RPMI7951 (cell line): ENCODE measurements at places on chromosomes 1 and 21. TPM values are rescaled to one million over a fixed set of nuclear protein-coding genes. Genes with fewer than 3 reads are reported as not detected.
A peak's percentile ranks its signal among the peaks of the same experiment; 100 is the strongest.

DNA sequence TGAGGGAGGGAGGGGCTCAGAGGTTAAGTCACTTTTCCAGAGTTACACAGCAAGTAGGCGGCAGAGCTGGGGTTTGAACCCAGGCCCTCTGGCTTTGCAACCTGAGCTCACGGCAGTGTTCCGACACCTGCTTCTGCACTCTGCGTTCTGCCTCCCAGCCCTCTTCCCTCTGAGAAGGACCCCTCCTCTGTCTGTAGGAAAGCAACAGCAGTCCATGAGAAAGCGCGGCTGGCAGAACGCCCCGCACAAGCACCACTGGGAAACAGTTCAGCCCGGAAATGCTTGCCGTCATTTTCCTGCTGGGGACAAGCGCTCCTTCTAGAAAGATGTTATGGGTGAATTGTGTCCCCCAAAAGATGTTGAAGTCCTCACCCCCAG, 241.1 kb downstream of the NPHP4 start:
- no peak for DNase-seq

GRCh38 chr1:175783126-175783722, 39.8 kb upstream of the TNR start:
- DNase-seq: no peak

The E2F2 gene
- total RNA-seq: 4.2 and 4.7 TPM in 2 replicates

The ELAPOR1 gene
- 0.29 and 0.36 TPM in 2 replicates for total RNA-seq

The SERPINC1 gene
- total RNA-seq: 0.39 and 1.1 TPM in 2 replicates

The BCAN gene
- 0.12 TPM in 1 of 2 replicates, not detected in the other for total RNA-seq

The C1orf94 gene
- 0.36 and 0.68 TPM in 2 replicates for total RNA-seq

The OLFML2B gene
- 15.0 and 20.3 TPM in 2 replicates for total RNA-seq

The PRDM2 gene
- total RNA-seq: 7.1 and 9.5 TPM in 2 replicates

GRCh38 chr1:32759521-32759981, 57.0 kb upstream of the SYNC start:
- DNase-seq: no peak

DNA sequence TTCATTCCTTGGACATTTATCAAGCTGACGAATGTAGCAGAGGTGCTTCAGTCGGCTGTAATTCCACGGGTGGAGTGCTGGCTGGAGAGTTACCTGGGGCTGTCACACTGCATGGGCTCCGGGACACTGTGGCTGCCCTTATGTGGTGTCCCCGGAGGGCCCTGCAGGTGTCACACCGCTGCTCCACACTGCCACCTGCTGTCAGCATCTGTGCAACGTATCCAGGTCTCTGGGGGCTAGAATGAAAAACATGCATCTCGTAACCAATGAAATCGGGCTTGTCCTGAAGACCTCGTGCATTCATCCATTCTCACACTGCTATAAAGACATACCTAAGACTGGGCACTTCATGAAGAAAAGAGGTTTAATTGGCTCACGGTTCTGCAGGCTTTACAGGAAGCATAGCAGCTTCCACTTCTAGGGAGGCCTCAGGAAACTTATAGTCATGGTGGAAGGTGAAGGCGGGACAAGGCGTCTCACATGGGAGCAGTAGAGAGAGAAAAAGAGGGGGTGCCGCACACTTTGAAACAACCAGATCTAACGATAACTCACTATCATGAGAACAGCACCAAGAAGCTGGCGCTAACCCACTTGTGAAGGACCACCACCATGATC, 46.7 kb upstream of the PCBP3 start:
- peak; percentile 36 for DNase-seq

DNA sequence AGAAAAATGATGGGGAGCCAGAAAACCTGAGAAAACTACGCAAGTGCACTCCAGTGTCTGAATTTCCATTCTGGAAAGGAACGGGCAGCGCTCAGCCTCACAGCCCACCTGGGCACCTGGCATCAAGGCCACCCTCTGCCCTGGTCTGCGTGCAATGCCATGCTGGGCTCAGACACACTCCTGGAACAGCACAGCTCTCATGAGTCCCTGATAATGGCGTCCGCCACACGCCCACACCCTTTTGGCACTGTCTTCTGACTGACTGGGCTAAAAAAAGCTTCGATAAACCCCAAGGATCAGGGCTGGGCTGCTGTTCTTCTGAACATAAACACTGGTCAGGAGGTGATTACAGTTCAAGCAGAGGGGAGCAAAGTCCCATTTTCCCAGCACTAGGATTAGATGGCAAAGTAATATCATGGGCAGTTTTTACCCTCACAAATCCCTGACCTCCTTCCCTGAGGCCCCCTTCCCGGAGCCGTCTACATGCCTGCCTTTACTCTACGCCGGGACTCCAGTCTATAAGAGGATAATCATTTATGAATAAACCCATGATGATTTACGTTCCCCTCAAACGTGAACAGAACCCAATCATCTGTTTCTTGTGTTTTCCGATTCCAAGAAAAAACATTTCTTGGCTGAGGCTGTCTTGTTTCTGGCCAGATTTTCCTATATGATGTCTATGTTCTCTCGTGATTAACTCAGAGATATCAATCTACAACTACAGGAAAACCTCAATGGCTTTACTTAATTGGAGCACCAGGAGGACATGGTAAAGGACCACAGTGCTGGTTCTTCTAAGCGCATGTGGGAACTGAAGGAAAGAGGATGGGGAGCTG, 22.6 kb downstream of the RCAN1 start:
- no peak for DNase-seq

- DNase-seq: no peak
Measured at GRCh38 chr1:172375211-172375631, 45.3 kb upstream of the C1orf105 start.

The GREM2 gene
- total RNA-seq: not detected in 2 replicates

DNA sequence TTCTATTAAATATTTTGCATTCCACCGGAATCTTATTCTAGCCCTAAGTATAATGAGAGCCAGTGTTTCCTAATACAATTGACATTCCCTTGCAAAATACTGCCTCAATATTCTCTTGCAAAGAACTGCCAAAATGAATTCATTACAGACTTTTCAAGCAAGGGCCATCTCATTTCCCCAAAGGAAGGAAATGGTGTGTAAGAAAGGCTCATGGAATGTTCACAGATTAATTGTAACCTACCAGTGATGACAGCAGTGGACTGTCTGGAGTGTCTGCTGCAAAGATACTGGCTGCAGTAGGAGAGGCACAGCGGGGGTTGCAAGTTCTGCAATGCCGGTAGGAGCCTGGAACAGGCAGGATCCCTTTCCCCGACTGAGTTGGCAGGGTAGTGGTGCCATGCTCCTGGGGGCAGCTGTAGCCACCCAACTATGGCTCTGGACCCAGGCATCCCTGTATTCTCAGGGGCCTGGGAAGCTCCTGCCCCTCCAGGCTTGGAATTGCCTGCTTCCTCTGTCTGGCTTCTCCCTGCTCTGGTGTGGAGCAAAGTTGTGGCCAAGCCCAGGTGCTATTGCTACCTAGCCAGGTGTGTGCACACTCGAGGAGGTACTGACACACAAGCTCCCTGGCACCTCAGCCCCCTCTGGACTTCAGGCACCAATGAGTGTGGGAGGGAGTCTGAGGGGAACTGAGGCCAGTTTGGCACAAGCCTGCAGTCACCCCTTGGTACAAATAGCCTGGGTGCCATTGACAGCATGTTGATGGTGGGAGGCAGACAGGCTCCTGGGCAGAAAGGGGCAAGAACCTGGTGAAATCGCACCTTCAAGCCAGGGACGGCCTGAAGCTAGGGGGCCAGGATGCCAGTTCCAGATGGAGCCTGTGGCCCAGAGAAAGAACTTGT, 1371.0 kb downstream of the KCNT2 start:
- no peak for DNase-seq

DNA sequence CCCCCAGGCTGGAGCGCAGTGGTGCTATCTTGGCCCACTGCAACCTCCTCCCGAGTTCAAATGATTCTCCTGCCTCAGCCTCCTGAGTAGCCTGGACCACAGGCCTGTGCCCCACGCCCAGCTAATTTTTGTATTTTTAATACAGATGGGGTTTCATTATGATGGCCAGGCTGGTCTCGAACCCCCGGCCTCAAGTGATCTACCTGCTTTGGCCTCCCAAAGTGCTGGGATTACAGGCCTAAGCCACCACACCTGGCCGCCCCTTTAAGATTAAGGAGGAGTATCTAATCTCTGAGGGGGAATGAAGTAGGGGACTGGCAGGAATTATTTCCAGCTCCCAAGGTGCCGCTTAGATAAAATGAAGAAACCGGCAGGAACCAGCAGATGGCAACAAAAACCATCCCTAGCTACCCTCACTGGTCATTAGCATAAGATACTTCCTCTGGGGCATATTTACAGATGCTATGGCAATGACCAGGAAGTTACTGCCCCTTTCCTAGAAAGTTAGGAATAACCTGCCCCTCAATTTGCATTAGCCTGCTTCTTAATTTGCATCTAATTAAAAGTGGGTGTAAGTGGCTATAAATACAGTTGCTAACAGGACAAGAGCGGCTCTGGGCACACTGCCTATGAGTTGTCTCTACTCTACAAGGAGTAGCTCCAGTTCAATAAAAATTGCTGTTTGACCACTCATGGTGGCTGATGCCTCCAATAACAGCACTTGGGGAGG, 7.1 kb upstream of the NSUN4 start:
- peak; percentile 60 for DNase-seq

The RGS1 gene
- total RNA-seq: 53.3 and 62.4 TPM in 2 replicates

DNA sequence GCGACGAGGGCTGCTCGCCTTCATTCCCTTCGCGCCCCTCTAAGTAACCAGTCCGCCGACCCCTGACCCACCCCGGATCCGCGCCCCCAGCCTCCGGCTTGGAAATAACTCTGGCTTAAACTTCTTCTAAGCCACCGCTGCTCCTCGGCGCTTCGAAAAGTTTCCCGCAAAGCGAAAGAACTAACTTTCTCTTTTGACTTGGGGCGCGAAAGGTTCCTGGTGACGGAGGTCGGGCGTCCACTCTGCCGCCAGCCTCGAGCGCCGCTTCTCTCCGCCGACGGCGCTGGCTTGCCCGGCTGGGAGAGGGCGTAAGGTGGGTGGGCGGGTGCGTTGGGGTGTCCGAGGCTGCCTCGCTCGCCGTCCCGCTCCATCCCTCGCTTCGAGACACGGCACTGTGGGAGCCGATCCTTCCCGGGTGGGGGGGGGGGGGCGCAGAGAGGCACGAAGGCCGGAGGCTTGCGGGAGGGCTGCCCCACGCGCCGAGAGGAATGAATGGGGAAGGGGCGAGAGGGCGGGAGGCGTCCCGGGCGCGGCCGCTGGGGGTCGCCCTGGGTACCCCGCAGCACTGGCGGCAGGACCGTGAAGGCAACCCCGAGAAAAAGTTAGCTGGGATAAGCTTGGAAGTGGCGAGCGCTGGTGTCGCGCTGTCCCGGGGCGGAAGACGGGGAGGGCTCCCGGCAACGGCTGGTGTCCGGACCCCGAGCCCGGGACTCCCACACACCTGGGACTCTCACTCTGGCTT, 569 bp downstream of the ATF3 start:
- DNase-seq: peak; percentile 59

- no peak for DNase-seq
Measured at GRCh38 chr1:47682786-47683350, 245.0 kb downstream of the FOXD2 start.

DNA sequence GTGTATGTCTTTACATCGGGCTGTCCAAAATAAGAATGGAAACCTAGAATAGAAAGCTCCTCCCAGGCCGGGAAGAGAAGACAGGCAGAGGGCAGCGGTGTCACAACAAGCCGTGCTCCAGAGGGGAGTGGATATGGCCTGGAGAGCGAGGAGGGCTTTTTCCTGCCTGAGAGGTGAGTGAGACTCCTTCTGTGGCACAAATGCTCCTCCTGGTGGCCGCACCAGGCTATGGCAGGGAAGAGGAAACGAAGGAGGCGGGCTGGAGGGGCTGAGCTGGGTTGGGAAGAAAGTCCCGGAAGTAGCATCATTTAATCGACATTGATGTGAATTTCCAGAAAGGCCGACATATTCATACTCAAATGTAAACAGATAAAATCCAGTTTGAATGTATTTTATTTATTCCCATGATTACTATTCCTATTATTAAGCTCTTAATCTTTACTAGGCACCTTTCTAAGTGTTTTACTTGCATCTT, 54.7 kb downstream of the MEF2D start:
- DNase-seq: peak; percentile 75

DNA sequence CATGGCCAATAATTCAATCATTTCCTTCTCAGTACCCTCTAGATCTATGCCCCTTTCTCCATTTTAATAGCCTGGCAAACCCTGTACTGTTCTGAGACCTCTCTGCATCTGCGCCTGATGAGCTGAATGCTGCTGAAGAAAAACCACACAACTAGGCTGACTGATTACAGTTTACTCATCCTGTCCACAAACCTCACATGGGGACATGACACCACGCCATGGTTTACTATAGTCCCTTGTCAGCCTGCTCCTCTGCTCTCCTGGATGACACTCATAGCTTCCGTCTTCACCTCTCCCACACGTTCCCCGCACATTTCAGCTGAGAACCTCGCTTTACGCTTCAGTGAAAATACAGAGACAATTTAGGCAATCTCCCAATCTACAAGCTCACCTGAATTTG, 59.7 kb downstream of the DESI2 start:
- no peak for DNase-seq

- DNase-seq: peak; percentile 92
Measured at GRCh38 chr21:44370027-44370735, 16.8 kb downstream of the TRPM2 start.

- DNase-seq: peak; percentile 65
Measured at GRCh38 chr1:16430606-16431005, 6.6 kb downstream of the SPATA21 start.

GRCh38 chr1:234970731-234971476, 157.7 kb downstream of the TOMM20 start:
- DNase-seq: peak; percentile 97

- peak; percentile 94 for DNase-seq
Measured at GRCh38 chr1:153540394-153541361, at the start of gene S100A5. Gene S100A5, minus strand, starts transcription at chr1:153540934. Its CDS starts 743 bp downstream, at chr1:153540191.

The KIAA1614 gene
- total RNA-seq: 1.6 and 1.7 TPM in 2 replicates

- no peak for DNase-seq
Measured at GRCh38 chr21:15667010-15667409, 62.8 kb upstream of the USP25 start.

DNA sequence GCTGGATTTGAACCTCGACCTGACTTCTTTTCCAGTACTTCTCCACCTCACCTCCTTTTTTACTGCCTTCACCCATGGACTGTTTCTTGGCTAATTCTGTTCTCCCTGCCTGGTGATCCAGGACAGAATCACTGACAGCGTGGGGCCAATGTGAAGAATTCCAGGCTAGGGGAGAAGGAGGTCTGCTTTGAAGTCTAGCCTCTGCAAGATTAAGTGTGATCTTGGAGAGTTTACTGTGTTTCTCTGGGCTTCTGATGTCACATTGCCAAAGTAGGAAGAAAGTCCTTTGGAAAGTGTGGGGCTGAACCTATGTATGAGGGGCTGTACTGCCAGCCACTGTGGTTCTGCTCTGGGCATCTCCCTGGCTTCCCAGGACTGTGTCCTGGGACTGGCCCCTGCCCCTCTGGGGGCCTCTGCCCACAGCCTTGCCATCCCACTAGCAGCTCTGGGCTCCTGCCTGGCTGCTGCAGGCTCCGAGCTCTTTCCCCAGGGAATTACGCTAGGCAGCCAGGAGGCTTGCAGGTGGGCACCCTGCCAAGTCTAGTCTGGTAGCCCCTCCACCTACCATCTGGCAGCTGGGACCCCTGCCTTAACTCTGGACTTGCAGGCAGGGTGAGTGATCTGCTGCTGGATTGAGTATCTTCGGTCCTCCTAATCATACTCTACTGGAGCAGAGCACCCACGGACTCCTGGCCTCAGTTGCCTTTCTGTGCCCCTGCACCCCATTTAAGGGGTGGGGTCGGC, 52.2 kb downstream of the YARS1 start:
- DNase-seq: no peak

The HPCAL4 gene
- total RNA-seq: 0.10 and 0.12 TPM in 2 replicates

GRCh38 chr1:74498901-74499300, 13.5 kb downstream of the LRRC53 start:
- DNase-seq: no peak

The TLCD4 gene
- total RNA-seq: 0.48 and 0.59 TPM in 2 replicates
